ENCODE measurements at places on chromosomes 7 and 10.
A peak's percentile ranks its signal among the peaks of the same experiment; 100 is the strongest.

- DNase-seq, result peak; percentile 77
Measured at GRCh38 chr7:24576171-24577025, 3.1 kb downstream of the PALS2 start.

GRCh38 chr7:143477501-143478150, at the start of gene TAS2R41:
Gene TAS2R41 (plus strand): TSS chr7:143477873. CDS start chr7:143477873, 0 bp downstream.
- DNase-seq, result peak; percentile 92

DNA sequence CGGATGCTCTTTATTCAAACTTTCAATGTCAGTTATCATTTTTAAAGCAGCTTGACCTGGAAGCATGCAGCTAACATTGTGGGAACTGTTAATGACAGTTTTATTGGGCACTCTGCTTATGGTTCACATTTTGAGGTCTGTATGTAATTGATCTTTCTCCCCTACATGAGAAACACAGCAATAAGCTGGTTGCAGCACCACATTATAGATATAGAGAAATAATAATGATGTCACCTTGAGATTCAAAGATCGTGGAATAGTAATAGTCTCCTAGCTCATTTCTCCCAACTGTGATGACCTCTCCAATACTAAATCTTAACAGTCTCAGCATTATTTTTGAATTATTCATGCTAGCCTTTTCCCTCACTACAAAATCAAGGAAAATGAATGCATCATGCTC, 22.7 kb upstream of the MGMT start:
- DNase-seq, result no peak

- DNase-seq, result no peak
Measured at GRCh38 chr7:51430480-51431086, 114.0 kb upstream of the COBL start.

- DNase-seq, result no peak
Measured at GRCh38 chr10:111440501-111440900, 363.7 kb downstream of the ADRA2A start.

DNA sequence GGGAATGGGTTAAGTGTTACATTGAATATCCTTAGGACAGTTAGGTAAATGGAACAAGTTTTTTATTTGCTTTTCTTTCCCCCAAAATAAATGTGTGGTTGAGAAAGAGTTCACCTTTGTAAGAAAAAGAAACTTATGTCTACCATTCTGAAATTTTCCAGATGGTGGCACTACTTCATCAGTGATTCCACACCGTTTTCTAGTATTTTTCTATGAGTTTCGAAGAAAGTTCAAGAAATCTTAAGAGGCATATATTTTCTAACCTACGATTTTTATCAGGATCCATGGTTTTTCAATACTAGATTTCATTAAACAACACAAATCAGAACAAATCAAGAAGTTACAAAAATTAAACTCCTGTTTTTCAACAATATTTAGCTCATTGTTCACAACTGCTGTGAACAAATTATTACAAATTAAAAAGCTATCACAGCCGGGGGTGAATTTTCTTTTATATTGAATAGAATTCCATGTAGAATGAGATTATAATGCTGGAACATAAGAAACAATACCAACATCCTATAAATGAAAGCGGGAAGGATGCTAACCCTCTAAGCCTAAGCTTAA, 163.1 kb upstream of the NPVF start:
- DNase-seq, result no peak

DNA sequence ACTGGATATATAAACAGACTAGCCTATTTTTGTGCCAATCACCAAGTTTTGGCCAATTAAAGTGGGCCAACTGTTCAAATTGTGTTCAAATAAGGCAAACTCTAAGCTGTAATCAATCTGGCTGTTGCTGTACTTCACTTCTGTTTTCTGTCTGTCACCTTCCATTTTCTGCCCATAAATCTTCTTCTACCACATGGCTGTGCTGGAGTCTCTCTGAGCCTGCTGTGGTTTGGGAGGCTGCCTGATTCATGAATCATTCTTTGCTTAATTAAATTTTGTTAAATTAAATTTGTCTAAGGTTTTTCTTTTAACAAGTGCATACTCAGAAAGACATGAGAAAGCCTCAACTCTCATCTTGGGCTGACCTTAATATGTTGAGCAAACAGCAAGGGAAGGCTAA, 172.6 kb upstream of the VIPR2 start:
- no peak for DNase-seq

GRCh38 chr7:92446869-92447344, 375 bp upstream of the GATAD1 start:
- DNase-seq, result no peak

GRCh38 chr10:20892796-20893195, 4.3 kb downstream of the NEBL start:
- no peak for DNase-seq

DNA sequence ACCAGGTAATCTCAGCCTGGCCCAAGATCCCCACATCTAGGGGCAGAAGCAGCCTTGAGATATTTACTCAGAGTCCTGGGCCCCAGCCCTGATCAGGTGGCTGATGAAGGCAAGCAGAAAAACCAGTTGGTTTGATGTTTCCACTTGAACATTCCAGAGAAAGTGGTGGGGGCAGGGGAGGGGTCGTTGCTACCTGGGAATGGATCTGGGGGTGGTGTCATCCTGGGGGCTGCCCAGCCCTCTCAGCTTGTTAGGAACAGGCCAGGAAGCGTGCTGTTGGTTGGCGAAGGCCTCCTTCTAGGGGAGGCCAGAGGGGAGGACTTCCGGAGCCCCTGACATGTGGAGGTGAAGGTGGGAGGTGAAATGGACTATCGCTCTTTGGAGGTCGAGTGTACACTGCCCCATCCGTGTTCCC, 3.7 kb upstream of the ABHD11 start:
- DNase-seq, result peak; percentile 49

GRCh38 chr7:45563941-45564461, 10.2 kb upstream of the ADCY1 start:
- DNase-seq, result no peak

DNA sequence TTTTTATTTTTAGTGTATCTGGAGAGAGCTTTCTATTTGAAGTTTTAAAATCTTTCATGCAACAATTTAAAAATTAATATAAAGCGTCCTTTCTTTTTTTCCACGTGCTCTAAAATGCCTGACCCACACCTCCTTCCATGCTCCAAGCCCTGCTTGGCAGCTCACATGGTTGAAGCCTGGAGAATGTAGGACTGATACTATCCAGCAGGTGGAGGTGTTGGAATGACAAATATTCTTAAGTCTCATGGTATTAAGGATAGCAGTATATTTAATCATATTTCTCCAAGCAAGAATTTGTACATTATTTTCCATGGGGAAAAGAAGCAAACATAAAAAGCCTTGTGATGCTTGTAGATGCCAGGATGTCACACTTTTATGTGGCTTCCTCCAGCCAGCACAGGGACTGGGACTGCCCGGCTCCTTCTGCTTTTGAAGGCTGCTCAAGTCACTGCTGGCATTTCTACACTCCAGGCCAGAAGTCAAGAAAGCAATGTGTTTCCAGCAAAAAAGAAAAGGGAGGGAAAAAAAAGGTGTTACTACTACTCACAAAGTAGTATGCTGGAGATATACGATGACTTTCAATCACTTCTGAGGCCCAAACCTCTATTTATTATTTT, 49.7 kb downstream of the BZW2 start:
- peak; percentile 53 for DNase-seq

DNA sequence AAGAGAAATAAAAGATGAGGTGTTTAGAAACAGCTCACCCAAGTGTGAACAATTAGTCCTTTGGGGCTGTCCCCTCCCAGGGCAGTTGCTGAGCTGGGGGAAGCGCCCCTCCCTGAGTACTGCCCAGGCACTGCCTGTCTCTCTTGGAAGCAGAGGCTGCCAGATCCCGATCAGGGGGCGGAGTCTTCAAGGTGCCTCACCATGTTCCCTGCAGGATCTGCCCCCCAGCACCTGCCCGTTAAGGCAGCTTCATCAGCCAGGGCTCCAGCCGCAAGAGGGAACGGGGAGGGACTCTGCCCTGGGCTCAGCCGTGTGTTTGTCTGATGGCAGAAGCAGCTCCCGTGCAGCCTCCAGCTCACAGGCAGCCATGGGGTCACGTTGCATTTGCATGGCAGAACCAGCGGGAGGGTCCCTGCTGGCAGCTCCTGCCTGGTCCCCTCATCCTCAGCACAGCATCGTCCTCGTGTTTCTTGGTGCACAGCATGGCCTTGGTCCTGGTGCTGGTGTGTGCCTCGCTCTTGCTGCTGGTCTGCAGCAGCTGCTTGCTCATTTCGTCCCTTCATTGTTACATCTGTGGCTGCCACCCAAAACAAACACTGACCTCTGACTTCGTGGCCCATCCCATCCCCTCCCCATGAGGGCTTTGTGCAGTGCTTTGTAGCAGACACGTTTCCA, 10.7 kb upstream of the DPYSL4 start:
- DNase-seq, result peak; percentile 69

GRCh38 chr7:26556061-26556881, 264.6 kb downstream of the SNX10 start:
- DNase-seq, result no peak

GRCh38 chr7:104943502-104944343, 70.3 kb upstream of the KMT2E start:
- no peak for DNase-seq

- DNase-seq, result no peak
Measured at GRCh38 chr10:102406815-102407214, 11.3 kb downstream of the NFKB2 start.

DNA sequence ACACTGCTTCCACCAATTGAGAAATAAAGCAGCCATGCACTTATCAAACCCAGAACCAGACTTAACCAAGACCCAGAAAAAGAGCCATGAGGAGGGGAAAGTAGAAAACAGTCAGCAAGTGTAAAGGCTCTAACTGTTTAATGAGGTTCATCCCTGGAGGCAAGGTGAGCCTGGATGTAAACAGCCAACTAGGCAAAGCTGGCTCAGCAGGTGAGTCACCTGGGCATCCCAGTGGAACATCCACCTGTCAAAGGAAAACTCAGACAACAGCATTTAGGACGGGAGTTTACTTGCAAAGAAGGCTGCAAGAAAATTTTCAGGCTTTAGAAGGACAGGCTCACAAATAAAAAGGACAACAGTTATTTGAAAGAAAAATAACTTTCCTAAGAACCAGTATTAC, 153.0 kb downstream of the SNX13 start:
- DNase-seq, result no peak

GRCh38 chr7:131231381-131232220, 96.1 kb upstream of the MKLN1 start:
- DNase-seq, result no peak

- DNase-seq, result peak; percentile 38
Measured at GRCh38 chr10:14009371-14010100, 321.2 kb downstream of the FRMD4A start.

GRCh38 chr7:149217570-149217969, 21.9 kb upstream of the ZNF212 start:
- no peak for DNase-seq

Data from NCI-H526 (cell line).